ENCODE measurements at places on chromosomes 11 and 22.

DNA sequence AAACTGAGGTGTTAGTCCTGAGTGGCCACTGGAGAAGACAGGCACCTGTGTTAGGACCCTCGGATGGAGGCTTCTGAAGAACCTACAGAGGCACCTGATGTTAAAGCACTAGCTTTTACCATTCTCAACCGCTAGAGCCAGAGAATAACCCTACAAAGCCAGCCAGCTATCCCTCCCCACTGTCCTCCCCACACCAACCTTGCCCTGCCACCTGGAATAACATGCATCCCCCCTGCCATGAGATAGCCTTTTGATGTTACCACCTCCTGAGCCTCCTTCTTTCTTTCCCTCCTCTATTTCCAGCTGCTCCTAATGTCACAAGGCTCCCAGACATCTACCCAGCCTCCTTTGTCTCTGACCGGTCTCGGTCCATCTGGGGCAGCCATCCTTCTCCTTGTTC, 28.1 kb downstream of the COMMD9 start:
- DNase-seq: no peak

- no peak for DNase-seq
Observed at GRCh38 chr22:18130018-18130417, 19.4 kb downstream of the TUBA8 start.

DNA sequence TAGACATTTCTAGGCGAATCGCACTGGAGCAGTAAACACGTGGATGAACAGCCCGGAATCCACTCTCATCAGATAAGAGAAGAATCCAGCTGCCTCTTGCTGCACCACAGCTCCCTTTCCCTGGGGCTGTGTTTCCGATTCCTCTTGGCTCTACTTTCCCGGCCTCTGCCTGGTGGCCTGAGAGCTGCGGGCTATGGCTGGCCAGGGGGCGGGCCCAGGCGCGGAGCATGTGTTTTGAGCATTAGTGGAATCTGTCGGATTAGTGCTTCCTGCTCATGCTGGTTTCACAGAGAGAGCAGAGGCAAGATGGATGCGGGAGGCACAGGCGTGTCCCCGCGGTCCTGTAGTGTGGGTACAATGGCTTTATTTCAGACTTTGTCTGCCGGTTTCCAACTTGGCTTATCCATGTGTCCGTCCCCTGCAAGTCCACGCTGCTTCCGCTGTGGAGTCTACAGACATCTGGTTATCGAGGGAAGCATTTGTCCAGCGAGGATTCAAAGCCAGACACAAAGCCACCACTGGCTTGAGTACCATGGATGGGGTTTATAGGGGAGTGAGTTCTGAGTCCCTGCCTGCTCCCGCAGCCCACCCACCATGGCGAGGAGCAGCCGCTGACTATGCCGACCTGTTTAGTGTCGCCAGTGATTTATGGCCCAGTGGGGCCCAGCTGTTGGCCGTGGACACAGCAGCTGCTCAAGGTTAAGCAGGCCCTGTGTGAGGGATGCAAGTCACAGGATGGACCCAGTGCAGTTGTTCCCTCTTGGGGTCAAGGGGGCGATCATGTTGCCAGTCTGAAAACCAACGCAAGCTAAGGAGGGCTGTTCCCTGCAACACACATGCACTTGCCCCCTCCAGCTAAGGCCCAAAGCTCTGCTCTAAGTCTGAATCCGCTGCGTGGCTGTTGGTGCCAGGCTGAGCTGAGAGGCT, 43.3 kb upstream of the EP300 start:
- DNase-seq: peak; percentile 14

GRCh38 chr11:65376138-65376713, 6.2 kb downstream of the SLC25A45 start:
- no peak for DNase-seq

- DNase-seq: no peak
Observed at GRCh38 chr11:120931057-120931779, 92.7 kb upstream of the TBCEL start.

DNA sequence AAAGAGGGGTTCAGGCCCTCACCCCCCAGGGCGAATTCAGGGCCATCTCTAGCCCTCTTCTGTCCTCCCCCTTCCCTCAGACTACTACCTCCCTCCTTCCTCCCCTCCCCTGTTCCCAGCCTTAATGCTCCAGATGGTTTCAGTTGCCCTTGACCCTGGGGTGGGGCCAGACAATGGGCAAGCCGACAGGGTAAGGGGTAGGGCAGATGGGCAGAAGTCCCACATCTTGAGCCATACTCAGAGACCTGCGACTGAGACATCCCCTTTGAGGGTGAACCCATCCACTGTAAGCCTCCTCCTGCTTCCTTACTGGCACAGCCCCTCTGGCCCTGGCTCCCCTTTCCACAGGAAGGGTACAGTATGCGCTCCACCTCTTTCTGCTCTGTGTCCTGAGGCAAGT, 1.9 kb downstream of the RHBDD3 start:
- DNase-seq: no peak

GRCh38 chr11:44621784-44622183, 56.3 kb downstream of the CD82 start:
- no peak for DNase-seq

- DNase-seq: no peak
Observed at GRCh38 chr11:121367844-121368225, 75.3 kb downstream of the SC5D start.

DNA sequence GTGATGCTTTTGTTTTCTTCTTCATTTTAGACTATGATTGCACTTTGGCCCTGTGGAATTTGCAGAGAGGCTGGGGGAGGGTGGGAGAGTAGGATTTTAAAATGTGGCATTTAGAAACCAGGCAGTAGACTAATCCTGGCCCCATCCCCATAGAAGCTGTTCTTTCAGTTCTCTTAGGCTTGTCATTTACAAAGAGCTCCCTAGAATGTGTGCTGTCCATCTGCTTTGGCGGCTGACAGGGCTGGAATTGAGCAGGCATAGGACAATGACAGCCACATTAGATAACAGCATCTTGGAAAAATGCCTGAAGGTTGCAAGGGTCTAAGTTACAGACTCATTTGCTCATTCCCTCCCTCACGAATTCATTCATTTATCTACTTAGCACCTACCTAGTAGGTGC, 9.8 kb downstream of the INSC start:
- no peak for DNase-seq

- no peak for DNase-seq
Observed at GRCh38 chr11:122673701-122674100, 18.2 kb downstream of the UBASH3B start.

DNA sequence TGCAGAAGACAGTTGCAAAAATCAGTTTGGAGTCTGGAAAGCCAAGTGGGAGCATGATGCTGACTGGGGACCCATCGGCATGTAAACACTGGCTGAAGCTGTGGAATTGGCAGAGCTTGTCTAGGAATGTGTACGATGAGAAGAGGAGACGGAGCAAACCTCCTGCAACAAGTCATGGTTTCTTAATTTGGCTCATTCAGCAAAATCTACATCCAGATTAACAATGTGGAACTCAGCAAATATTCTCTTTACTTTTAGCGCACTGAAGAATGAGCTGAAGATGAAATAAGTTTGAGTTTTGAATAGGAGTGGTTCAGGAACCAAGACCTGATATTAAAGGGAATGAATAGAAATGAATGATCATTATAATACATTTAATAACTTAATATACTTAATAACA, 26.6 kb downstream of the RASSF10 start:
- DNase-seq: no peak

GRCh38 chr22:46001046-46001425, 24.1 kb upstream of the WNT7B start:
- DNase-seq: no peak

- peak; percentile 70 for DNase-seq
Observed at GRCh38 chr11:132064987-132065620, 694.7 kb downstream of the NTM start.

DNA sequence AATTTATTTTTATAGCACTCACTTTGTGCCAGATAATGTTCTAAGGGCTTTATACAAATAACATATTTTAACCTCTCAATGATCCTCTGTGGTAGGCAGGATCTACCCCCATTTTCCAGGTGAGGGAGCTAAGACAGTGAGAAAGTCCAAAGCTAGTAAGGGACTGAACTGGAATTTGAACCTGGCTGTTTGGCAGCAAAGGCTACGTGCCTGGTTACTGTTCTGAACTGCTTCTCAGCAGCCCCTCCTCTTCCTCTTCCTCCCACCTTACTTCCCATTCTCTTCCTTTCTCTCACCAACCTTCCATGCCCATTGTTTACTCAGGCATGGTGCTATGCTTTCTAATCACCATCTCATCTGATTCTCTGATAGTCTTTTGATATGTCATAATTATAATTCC, 82.0 kb downstream of the INSC start:
- no peak for DNase-seq

DNA sequence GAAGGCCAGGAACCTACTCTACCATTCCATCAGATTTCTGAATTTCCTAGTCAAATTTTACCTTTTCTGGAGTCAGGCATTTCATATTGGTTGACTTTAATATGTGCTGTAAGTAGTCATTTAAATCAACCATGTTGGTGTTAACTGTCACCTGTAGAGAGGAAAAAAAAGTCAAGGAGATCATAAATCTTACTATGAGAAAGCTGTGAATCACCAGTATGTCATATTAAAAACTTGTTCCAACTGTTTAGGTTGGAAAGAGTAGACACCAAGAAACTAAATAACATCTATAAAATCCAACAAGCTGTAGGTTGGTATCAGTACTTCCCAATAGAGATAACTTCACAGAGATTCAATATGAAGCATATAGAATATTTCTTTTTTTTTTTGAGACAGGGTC, 39.5 kb downstream of the COPB1 start:
- no peak for DNase-seq

DNA sequence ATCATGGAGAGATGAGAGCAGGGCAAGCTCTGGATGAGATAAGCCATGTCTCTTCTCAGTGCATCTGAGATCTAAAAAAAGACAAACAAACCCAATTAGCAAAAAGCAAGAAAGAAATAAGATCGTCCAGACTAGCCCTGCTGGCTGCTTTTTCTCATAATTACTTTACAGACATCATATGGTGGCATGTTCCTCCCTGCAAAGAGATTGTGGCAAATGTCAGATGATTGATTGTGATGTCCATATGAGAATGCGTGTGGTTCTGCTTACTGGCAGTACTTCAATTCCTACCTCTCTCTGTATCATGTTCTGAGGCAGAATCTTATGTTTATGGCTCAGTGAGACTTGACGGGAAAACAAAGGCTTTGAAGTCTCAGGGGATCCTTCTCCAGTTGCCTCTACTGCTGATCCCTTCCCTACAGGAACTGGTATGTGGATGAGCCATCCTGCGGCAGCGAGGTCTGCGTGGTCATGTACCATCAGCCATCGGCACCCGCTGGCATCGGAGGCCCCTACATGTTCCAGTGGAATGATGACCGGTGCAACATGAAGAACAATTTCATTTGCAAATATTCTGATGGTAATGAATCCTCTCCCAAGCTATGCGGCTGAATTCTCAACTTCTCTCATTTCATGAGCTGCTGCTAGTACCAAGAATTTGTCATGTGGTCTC, 8.8 kb downstream of the LAYN start:
- no peak for DNase-seq

- no peak for DNase-seq
Observed at GRCh38 chr11:73334384-73335203, 26.5 kb downstream of the ARHGEF17 start.

DNA sequence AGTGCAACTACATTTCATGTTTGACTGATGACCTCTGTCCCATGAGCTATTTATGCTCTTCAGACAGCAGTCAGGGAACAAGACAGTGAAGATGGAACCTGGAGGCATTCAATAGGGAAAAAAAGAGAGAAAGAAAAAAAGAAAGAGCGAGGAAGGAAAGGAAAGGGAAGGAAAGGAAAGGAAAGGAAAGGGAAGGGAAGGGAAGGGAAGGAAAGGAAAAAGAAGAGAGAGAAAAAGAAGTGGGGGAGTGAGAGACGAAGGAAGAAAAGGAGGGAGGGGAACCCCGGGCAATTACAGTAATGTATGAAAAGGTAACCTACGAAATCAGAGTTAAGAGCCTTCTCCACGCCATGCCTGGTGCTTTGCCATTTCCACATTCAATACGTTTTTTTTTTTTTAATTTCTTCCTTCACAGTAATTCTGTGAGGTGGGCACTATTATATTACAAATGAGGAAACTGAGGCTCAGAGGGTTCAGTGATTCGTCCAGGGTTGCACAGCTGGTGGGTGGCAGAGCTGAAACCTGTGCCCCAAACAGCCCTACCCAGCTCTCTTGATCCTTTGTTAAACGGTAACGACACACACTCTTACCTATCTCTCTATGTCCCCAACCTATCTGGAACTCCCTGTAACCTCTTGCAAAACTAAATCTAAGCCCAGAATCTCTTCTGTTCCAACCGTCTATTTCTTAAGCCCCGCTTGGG, 39.3 kb downstream of the ETS1 start:
- no peak for DNase-seq

DNA sequence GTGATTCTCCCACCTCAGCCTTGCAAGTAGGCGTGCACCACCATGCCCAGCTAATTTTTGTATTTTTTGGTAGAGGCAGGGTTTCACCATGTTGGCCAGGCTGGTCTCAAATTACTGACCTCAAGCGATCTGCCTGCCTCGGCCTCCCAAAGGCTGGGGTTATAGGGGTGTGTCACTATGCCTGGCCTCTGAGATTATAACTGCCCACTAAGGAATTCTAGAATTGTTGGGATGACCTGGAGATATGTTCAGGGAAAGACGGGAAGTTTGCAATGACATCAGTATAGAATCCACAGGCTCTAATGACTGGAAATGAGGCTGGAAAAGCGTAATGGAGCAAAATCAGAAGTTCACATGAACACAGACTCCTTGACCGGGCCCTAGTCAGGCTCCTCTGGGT, 62.2 kb downstream of the CLMP start:
- no peak for DNase-seq

GRCh38 chr11:57597461-57597915, at the start of gene SERPING1:
Gene SERPING1, plus strand, starts transcription at chr11:57597685. Its CDS starts 586 bp downstream, at chr11:57598271.
- peak; percentile 15 for DNase-seq

- DNase-seq: no peak
Observed at GRCh38 chr11:109203176-109203575, 218.8 kb upstream of the C11orf87 start.

- DNase-seq: no peak
Observed at GRCh38 chr22:44132724-44133123, 48.0 kb upstream of the PARVG start.

- no peak for DNase-seq
Observed at GRCh38 chr22:42678894-42679293, 29.7 kb upstream of the CYB5R3 start.

DNA sequence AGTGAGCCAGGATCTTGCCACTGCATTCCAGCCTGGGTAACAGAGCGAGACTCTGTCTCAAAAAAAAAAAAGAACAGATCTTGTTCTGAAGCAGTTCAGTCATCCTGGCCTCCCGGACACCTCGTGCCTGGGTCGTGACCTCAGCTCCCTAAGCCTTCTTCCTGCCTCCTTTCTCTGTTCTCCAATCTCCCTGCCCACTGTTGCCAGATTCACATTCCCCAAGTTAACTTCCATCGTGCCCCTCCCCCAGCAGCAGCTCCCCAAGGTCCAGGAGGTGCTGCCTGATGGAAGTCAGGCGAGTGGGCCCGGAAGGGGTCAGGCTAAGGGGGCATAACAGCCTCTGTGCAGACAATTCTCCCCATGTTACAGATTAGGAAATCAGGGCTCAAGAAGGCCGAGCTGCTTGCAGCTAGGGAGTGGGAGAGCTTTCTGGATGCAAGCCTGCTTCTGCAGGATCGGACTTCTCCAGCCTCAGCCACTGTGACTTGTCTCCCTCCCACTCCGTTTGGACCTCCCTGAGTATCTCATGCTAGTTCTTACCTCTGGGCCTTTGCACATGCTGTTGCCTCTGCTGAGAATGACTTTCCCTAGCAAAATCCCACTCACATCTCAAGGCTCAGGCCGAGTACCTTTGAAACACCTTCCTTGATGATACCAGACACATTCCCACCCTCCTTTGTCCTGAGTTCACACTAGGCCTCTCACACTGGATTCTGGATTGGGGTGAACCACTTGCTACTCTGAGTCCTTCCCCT, 14.3 kb upstream of the TMEM184B start:
- DNase-seq: no peak

GRCh38 chr11:116976941-116977570, 121.2 kb downstream of the SIK3 start:
- DNase-seq: peak; percentile 50
